ENCODE measurements at places on chromosomes 11 and 22. TPM values are rescaled to one million over a fixed set of nuclear protein-coding genes. Genes with fewer than 3 reads are reported as not detected.

SEC14L2 gene
- total RNA-seq: 11.6 TPM

MS4A12 gene
- not detected for total RNA-seq

SMTNL1 gene
- not detected for total RNA-seq

APOL1 gene
- total RNA-seq: not detected

TSGA10IP gene
- 2.7 TPM for total RNA-seq

DGCR2 gene
- total RNA-seq: 83.6 TPM

OR51G1 gene
- total RNA-seq: not detected

KCNJ4 gene
- 4.0 TPM for total RNA-seq

FKBP2 gene
- 33.7 TPM for total RNA-seq

SPI1 gene
- total RNA-seq: not detected

IL10RA gene
- total RNA-seq: 0.48 TPM

ST13 gene
- total RNA-seq: 303 TPM
